GM23338 (cell line): ENCODE measurements at places on chromosomes 12 and 14. TPM values are rescaled to one million over a fixed set of nuclear protein-coding genes. Genes with fewer than 3 reads are reported as not detected.
A peak's percentile ranks its signal among the peaks of the same experiment; 100 is the strongest.

GRCh38 chr12:53192531-53193021 is 11.9 kb upstream of the CSAD start:
- no peak overlapping the region for H3K4me3 ChIP-seq
- H3K27me3 ChIP-seq = peaks cover 52% of the 10 kb centered on the region
- H3K4me1 ChIP-seq = peaks cover 12% of the 10 kb centered on the region; the same call in 1 of the 2 replicates

- H3K27ac ChIP-seq = no peak overlapping the region
- H3K4me1 ChIP-seq = peaks cover 8% of the 10 kb centered on the region; the same call in 1 of the 2 replicates
- no peaks in the 10 kb centered on the region for H3K36me3 ChIP-seq
- H3K4me3 ChIP-seq = peak overlapping the region; percentile 29
- peak; percentile 78 for DNase-seq
Measured at GRCh38 chr14:94689218-94689984, 77.2 kb downstream of the SERPINA3 start.

GRCh38 chr12:779745-780734 is 27.7 kb downstream of the WNK1 start:
- H3K27me3 ChIP-seq = no peaks in the 10 kb centered on the region
- peaks cover 14% of the 10 kb centered on the region for H3K4me1 ChIP-seq
- 0 out of 2 replicates have a peak overlapping the region, but pooled peaks have one; percentile 28 for H3K27ac ChIP-seq
- no peak overlapping the region for H3K4me3 ChIP-seq
- H3K36me3 ChIP-seq = no peaks in the 10 kb centered on the region

DNA sequence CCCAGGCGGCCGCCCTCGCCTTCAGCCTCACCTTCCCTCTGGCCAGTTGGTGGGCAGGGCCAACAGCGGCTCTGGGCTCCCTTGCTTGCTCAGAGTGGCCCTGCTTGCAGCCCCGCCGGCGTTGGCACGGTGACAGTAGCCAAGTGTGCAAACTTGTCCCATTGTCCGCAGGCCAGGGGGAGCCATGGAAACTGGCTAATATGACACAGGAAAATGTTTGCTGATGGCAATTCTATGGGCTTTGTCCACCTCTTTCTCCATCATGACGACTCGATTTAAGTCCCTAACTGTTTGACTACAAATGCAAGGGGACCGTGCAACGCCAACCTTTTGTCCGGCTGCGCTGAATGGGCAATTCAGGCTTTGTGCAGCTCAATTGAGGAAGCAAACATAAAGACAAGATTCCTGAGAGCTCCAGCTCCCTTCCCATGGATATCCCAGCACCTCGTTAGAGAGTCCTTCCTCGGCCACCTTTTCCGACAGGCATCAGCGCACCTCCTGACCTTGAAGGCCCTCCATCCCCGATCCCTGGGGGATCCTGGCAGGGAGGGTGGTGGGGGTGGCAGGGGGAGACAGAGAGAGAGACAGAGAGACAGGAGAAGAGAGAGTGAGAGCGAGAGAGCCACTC is 785 bp upstream of the FAM181A start:
- DNase-seq = no peak
- no peak overlapping the region for H3K27ac ChIP-seq
- H3K4me3 ChIP-seq = no peak overlapping the region
- no peaks in the 10 kb centered on the region for H3K4me1 ChIP-seq

GRCh38 chr12:130435331-130435730 is 97.6 kb downstream of the PIWIL1 start:
- no peaks in the 10 kb centered on the region for H3K27me3 ChIP-seq
- H3K4me3 ChIP-seq = no peak overlapping the region
- H3K36me3 ChIP-seq = no peaks in the 10 kb centered on the region
- no peak overlapping the region for H3K27ac ChIP-seq

- H3K36me3 ChIP-seq = no peaks in the 10 kb centered on the region
- H3K4me1 ChIP-seq = peaks cover 6% of the 10 kb centered on the region
- DNase-seq = peak; percentile 64
Measured at GRCh38 chr12:7113389-7113871, 4.4 kb upstream of the C1RL start.

DNA sequence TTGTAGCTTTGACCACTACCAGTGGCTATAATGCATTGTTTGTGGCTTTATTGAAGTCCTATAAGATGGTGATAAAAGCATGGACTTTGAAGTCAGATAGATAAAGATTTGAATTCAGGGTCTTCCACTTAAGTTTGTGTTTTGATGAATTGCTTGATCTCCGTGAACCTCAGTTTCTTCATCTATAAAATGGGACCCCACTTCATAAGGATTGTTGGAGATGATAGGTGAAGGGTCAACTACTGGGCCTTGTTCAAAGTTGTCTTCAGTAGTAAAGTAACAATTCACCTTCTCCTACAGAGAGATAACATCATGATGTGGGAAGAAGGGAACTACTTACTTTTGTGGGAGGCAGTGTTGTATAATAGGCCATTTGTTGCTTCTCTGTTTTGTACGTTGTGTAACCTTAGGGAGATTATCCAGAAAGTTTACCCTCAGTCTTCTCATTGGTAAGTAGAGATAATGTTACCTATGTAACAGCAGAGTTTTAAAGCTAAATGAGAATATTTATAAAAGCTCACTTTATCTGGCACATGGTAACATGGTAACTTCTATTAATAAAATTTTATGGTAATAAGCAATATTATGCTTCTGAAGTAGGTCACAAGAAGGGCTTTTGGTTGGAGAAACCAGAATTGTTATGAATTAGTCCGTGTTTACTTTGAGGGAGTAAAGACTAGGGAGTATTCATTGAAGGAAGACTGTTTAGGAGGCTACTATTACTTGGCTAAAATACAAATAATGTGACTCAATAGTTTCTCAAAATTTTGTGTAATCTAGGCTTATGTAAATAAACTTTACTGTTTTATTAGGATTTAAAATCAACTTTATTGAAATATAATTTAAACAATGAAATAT is 15.1 kb downstream of the ADIPOR2 start:
- 0 out of 2 replicates have a peak, but pooled peaks cover 7% of the 10 kb centered on the region for H3K4me1 ChIP-seq
- H3K4me3 ChIP-seq = no peak overlapping the region
- H3K27ac ChIP-seq = no peak overlapping the region

DNA sequence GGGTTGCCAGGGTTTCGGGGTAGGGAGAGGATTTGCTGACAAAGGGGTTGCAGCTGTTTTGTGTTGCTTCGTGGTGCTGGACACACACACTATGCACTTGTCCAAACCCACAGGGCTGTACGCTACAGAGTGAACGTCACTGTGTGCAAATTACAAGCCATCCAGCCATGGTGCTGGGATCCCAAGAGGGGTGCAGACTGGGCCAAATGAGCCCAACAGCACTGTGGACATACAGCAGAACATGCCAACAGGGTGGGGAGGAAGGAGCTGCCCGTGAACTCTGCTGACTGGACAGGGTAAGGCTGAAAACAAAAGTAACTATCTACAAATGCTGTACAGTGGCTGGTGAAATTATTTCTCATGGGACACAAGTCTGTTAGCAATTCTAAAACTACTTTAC is 25.2 kb downstream of the POLE start:
- no peaks in the 10 kb centered on the region for H3K4me1 ChIP-seq
- peaks cover 55% of the 10 kb centered on the region for H3K36me3 ChIP-seq
- DNase-seq = no peak
- H3K27me3 ChIP-seq = no peaks in the 10 kb centered on the region
- no peak overlapping the region for H3K4me3 ChIP-seq
- H3K27ac ChIP-seq = no peak overlapping the region

- H3K36me3 ChIP-seq = no peaks in the 10 kb centered on the region
- no peak overlapping the region for H3K4me3 ChIP-seq
- no peaks in the 10 kb centered on the region for H3K27me3 ChIP-seq
- no peaks in the 10 kb centered on the region for H3K4me1 ChIP-seq
- no peak overlapping the region for H3K27ac ChIP-seq
Measured at GRCh38 chr12:2451025-2451424, 343.7 kb upstream of the FKBP4 start.

DNA sequence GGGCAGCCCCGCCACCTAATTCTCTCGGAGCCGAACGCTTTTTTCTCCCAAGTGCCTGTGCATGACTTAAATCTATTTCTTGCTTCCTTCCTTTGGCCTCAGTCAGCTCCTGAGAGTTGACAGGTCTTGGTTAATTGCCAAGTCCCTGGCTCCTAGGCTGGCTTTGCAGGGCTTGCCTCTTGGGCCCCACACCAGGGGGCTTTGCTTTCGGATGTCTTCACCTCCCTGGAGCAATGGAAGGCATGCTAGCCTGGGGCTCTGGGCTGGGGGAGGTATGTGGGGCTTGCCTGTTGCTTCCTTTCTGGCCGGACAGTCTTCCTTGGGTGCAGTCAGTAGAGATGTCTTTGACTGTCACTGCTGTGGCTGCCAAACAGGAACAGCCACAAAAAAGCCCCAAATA is 2.2 kb upstream of the KRT80 start:
- H3K27me3 ChIP-seq = no peaks in the 10 kb centered on the region
- no peak overlapping the region for H3K27ac ChIP-seq
- no peak overlapping the region for H3K4me3 ChIP-seq
- H3K4me1 ChIP-seq = no peaks in the 10 kb centered on the region
- H3K36me3 ChIP-seq = no peaks in the 10 kb centered on the region
- DNase-seq = no peak

- H3K27ac ChIP-seq = no peak overlapping the region
- no peak for DNase-seq
- H3K27me3 ChIP-seq = no peaks in the 10 kb centered on the region
- no peaks in the 10 kb centered on the region for H3K36me3 ChIP-seq
- peaks cover 37% of the 10 kb centered on the region for H3K4me1 ChIP-seq
- H3K4me3 ChIP-seq = no peak overlapping the region
Measured at GRCh38 chr14:85579942-85580341, 50.0 kb downstream of the FLRT2 start.

- no peak overlapping the region for H3K27ac ChIP-seq
- DNase-seq = peak; percentile 54
- no peaks in the 10 kb centered on the region for H3K36me3 ChIP-seq
- peak overlapping the region; percentile 81 for H3K4me3 ChIP-seq
- H3K4me1 ChIP-seq = peaks cover 23% of the 10 kb centered on the region
Measured at GRCh38 chr12:48183876-48184548, 568 bp downstream of the CCDC184 start.

GRCh38 chr12:95767703-95768102 is 22.9 kb downstream of the NTN4 start:
- peak; percentile 30 for DNase-seq
- H3K27me3 ChIP-seq = no peaks in the 10 kb centered on the region
- H3K27ac ChIP-seq = no peak overlapping the region
- H3K36me3 ChIP-seq = no peaks in the 10 kb centered on the region
- peaks cover 12% of the 10 kb centered on the region; the same call in 1 of the 2 replicates for H3K4me1 ChIP-seq
- H3K4me3 ChIP-seq = no peak overlapping the region

GRCh38 chr14:23117371-23118020 is 1.6 kb downstream of the CEBPE start:
- H3K27ac ChIP-seq = no peak overlapping the region
- H3K36me3 ChIP-seq = no peaks in the 10 kb centered on the region
- no peak overlapping the region for H3K4me3 ChIP-seq

DNA sequence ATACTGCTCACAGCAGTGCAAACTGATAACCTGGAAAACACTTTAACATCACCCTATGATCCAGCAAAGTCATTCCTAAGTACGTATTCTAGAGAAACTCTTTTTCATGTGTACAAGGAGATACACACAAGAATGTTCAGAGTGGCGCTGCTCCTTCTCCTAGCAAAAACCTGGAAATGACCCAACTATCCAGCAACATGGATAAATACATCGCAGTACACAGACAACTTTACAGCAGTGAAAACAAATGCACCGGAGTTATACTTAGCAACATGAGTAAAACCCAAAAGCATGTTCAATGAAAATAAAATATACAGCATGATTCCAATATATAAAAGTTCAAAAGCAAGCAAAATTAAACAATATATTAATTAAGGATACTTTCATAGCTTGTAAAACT is 18.7 kb downstream of the SART3 start:
- no peaks in the 10 kb centered on the region for H3K4me1 ChIP-seq
- no peak overlapping the region for H3K4me3 ChIP-seq
- no peak overlapping the region for H3K27ac ChIP-seq
- no peaks in the 10 kb centered on the region for H3K27me3 ChIP-seq
- H3K36me3 ChIP-seq = peaks cover 61% of the 10 kb centered on the region

The CFAP54 gene
- total RNA-seq = 0.07 and 0.70 TPM in 2 replicates

The KRT77 gene
- total RNA-seq = not detected in 2 replicates

The PHETA1 gene
- 12.9 and 15.4 TPM in 2 replicates for total RNA-seq

The MIP gene
- not detected in 2 replicates for total RNA-seq
